NCI-H1694 (cell line): ENCODE measurements at places on chromosomes 16 and 17.

DNA sequence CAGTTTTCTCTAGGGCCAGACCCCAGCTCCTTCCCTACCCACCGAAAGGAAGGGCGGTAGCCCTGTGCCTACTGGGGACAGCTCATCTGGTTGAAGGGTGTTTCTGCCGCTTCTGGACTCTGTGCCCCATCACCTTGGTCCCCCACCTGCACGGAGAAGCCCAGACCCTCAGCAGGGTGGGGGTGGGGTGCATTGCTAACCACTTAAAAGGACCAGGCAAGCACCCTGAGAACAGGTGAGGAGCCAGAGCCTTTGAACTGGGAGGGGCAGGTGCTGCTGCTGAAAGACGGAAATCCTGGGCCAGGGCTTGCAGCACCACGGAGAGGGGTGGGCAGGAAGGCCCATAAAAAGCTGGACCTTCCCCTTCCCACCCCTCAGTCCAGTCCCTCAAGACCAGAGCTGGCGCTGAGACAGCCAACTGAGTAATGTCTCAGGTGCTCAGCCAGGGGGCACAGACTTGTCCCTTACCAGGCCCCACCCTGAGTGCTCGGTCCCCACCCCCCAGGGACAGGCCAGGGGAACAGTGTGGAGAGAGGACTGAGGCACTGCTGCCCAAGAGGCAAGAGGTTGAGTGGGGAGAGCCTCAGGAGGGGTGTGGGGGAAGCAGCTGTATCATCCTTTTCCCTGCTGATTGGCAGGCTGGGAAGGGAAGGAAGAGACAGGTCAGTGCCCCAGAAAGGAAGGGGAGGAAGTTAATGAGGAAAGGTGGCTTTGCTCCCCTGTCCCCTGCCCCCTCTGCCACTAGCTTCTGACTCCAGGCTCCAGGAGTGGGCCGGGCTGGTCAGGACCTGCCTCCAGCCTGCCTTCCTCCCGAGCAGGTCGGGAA, 10.9 kb upstream of the SP2 start:
- no peak for DNase-seq

DNA sequence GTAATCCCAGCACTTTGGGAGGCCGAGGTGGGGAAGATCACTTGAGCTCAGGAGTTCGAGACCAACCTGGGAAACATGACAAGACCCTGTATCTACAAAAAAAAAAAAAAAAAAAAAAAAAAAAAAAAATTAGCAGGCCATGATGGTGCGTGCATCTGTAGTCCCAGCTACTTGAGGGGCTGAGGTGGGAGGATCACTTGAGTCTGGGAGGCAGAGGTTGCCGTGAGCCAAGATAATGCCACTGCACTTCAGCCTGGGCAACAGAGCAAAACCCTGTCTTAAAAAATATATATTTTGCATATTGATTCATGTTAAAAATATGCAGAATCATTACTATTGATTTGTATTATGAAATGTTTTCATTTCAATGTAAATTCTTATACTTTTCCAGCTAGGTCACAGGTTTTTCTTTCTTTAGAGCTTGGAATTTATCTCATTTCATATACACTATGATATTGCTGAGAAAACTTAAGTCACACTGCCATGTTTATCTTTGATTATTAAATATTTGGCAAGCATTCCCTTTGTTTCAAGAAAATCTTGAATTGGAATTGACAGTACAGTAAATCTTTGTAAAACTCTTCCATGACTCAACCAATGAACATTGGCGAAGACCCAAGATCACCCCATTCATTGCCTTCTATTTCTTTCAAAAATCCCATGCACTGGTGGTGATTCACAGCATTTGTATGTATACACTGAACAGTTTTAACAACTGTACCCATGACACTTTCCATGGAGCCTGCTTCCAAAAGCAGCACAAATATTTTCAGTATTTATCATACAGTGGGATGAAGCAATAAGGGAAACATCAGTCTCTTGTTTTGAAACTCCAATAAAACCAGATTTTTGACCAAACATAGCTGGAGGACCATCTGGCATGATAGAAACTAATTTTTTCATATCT, 83.5 kb upstream of the TNRC6A start:
- peak; percentile 2 for DNase-seq

DNA sequence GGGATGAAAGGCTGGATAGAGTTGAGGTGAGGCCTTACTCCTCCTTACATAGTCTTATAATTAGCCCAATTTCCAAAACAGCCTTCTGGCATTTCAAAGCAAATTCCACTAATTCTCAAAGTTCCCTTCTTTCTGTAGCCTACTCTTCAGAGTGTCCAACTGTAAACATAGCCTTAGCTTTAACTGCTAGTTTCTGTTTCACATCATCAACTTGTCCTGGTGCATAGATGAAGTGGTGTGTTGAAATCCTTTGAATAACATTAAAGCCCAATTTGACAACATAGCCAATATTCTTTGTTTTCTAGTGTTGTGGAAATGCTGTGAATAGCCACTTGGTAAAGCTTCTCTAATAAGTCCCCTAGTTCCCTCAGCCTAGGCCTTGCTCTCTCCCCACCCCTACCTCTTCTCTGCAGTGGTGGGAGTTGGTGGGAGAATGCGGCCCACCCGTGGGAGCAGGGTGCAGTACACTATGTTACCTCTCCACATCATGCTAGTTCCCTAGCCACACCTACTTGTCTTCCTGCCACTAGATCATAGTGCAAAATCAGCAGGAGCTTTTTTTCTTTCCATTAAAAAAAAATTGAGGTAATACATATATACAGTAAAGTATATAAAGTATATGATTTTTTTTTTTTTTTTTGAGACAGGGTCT, 127.0 kb upstream of the HAS3 start:
- no peak for DNase-seq

DNA sequence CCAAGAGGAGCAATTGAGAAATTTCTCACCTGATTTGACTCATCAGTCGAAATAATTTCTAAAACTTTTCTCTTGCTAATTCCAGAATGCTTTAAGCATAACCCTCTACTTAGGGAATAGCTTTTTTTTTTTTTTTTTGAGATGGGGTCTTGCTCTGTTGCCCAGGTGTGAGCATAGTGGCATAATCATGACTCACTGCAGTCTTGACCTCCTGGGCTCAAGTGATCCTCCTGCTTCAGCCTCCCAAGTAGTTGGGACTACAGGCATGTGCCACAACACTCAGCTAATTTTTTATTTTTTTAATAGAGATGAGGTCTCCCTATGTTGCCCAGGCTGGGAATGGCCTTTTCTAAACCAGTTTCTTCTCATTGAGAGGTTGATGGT, 13.7 kb upstream of the NFATC3 start:
- DNase-seq, result no peak

GRCh38 chr17:34613064-34614019, 34.0 kb downstream of the TMEM132E start:
- DNase-seq, result peak; percentile 91

DNA sequence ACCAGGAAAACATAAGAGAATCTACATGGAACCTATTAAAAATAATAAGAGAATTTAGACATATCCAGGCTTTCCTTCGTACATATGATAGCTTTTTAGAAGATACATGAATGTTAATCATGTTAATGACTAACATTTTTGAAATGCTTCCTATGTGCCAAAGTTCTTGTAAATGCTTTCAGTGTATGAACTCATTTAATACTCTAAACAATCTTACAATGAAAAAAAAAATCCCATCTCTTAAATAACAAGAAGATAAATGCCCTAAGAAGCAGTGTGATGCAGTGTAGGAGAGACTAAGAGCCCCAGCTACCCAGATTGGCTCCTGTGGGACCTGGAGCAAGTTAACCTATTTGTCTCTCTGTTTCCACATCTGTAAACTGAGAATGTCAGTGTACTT, 220.4 kb upstream of the MYOCD start:
- no peak for DNase-seq

DNA sequence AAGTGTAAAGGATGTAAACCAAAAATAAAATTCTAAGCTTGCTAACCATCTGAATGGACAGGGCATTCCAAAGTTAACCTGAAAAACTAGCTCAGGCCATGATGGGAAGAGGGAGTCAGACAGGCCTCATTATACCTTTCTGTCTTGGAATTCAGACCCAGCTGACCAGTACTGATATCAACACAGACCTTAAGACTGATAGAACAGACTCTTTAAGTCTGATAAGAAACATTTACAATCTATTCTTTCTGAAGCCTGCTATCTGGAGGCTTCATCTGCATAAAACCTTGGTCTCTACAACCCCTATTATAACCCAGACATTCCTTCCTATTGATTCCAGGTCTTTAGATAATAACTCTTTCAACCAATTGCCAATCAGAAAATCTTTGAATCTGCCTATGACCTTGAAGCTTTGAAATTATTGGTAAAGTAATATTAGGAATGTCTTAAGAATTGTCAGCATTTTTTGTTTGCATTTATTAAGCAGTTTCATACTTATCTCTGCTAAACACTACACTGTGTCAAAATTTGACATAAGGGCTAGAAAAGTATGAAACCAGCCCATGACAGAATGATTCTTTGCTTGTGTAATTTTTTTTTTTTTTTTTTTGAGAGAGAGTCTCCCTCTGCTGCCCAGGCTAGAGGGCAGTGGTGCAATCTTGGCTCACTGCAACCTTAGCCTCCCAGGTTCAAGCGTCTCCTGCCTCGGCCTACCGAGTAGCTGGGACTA, 12.9 kb upstream of the PRSS54 start:
- DNase-seq, result no peak
